Activated CD4-positive, CD25-positive, alpha-beta regulatory T cell (primary cell): ENCODE measurements at places on chromosomes 13 and 19.

- no peak for DNase-seq
Measured at GRCh38 chr13:38824342-38824741, 137.5 kb downstream of the FREM2 start.

- no peak for DNase-seq
Measured at GRCh38 chr13:112905990-112906641, 62.9 kb upstream of the MCF2L start.

DNA sequence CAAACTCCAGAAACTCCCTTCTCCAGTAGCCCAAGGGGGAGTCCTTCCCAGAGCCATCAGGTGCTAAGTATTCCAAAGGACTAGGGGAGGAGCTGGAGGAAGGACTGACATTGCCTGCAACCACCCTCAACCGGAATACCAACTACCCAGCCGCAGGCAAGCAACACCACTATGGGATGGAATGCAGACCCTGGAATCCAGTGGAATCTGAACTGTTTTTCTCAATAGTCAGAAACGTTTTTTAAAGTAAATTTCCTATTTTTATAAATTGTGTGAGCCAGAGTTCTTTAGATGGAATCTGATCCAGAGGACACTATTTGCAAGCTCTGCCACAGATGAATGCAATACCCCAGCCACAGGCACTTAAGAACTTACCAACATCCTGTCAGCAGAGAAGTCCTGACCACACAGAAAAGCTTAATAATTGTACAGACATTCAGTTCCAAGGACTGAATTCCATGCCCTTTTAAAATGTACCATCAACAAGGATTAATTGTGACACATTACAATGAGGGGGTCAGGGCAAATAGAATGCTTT lies 92.1 kb downstream of the USP12 start:
- DNase-seq = no peak

GRCh38 chr19:15519433-15519976 lies 11.2 kb downstream of the CYP4F22 start:
- no peak for DNase-seq

GRCh38 chr13:32474999-32475792 lies 47.3 kb upstream of the N4BP2L1 start:
- DNase-seq = no peak

DNA sequence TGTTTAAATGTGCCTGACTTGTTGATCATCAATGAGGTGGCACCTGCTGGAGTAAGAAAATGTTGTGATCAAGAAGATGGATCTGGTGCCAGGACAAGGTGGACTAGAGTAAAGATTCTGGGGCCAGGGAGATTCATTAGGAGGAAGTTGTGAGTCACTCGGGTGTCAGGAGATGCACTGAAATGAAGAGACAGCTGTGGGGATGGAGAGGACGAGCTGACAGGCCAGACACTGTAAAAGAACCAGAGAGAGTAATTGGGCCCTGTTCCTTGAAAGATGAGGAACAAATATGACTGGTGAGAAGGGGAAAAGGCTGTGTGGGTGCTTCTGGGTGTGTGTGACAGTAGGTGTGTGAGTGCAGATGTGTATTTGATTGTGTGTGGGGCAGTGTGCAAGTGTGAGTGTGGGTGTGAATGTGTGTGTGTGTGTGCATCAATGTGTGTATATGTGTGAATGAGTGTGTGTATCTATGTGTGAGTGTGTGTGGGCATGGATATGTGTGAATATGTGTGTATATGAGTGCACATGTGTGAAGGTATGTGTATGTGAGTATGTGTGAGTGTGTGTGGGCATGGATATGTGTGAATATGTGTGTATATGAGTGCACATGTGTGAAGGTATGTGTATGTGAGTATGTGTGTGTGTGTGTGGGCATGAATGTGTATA lies 260.5 kb downstream of the RFC3 start:
- DNase-seq = no peak

- no peak for DNase-seq
Measured at GRCh38 chr13:106110241-106110855, 425.1 kb downstream of the EFNB2 start.
